IMR-90 (cell line): ENCODE measurements at places on chromosomes 3 and 15. TPM values are rescaled to one million over a fixed set of nuclear protein-coding genes. Genes with fewer than 3 reads are reported as not detected.
A peak's percentile ranks its signal among the peaks of the same experiment; 100 is the strongest.

- no peak for DNase-seq
Observed at GRCh38 chr3:55567121-55567520, 80.0 kb upstream of the WNT5A start.

DNA sequence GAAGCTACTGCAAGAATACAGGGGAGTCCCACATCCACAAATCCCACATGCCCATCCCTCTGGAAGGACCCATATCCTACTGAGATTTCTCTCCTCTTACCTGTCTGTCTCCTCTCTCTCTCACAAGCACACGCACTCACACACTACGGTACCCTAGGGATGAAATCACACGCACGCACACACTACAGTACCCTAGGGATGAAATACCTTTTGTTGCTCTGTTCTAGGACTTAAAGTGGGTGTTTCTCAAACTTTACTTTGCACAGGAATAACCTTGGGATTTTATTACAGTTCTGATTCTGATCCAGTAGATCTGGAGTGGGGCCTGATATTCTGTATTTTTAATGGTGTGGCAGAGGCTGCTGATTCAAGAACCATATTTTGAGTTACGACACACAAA lies 622.2 kb upstream of the ZNF385D start:
- no peak for DNase-seq

DNA sequence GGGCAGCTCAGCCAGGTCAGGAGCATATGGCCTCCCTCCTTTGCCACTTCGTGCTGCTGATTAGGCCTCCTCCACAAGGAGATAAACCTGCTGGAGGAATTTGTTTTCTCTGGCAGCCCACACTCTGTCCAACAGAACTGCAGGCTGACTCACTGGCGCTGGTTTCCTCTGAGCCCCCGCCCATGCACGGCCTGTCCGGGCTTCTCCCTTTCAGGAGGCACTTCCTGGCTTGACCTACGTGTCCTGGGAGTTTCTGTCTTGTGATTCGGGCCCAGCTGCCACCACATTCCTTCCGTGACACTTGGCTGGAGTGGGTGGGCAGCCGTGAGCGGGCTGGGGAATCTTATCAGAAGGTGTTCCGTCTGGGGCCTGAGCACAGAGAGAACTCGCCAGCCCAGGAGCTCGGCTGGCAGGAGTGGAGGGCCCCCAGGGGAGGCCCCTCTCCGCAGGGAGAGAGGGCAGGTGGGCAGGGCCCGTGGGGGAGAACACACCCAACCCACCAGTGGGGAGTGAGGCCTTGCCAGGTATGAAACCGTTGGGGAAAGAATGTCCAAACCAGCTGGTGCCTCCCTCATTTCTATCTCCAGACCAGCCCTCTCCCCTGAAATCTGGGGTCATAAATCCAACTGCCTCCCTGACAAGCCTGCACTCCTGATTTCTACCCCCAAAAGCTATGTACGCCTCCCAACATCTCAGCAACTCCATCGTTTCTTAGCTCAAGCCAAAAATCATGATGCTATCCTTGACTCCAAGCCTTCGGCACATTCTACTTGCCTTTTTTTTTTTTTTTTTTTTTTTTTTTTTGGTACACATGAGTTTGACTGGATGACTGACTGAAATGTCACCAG lies 110.6 kb upstream of the MEF2A start:
- peak; percentile 98 for DNase-seq

FBXO22 gene
- total RNA-seq: 43.3 and 45.2 TPM in 2 replicates
